ENCODE measurements at places on chromosomes 11 and 22.

GRCh38 chr22:45246060-45246985 lies 5.6 kb upstream of the KIAA0930 start:
- no peak for DNase-seq

DNA sequence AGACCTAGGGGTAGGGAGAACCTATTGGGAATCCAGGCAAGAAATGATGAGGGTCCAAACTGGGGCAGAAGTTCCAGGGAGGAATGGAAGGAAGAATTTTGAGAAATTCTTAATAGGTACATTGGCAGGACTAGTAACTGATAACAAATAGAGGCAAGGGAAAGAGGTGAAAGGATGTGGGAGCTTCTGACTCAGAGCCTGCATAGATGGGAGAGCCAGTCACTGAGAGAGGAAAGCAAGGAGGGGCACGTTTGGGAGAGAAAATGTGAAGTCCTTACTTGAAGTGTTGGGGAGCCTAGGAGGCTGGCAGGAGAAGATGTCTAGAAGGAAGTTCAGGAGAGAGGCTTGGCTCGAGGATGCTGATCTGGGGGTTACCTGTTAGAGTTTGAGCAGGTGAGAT lies 104.6 kb upstream of the NCAM1 start:
- no peak for DNase-seq

- no peak for DNase-seq
Measured at GRCh38 chr22:41471568-41471967, 2.7 kb downstream of the ACO2 start.

DNA sequence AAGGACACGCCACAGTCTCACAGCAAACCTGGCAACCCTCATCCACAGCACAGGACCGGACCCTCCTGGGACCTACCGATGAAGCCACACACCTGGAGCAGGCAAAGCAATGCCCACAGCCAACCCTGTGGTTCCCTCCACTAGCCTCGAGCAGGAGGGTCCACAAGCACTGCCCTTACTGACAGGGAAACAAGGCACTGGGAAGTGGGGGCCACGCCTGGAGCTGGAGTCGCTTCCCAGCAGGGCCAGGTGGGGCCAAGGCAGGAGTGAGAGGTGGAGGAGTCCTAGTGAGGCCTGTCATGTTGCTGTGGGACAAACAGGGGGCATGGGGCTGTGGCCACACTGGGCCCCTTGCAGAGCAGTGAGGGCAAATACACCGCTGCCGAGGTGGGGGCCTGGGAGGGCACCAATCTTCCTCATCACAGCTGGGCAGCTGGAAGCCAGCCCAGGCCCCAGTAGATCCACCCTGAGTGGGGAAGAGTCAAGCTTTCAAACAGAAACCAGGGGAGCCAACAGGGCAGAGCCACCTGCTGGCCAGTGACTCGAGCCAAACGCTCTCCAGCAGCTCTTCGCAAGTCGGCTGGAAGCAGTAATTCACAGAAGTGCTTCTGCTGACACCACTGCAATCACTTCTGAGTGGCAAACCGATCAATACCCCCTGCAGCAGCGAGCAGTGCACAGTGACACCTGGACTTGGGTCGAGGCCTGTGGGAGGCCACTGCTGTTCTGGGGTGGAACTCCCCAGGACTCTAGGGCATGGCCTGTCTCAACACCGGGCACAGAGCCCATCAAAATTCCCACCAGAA lies 13.7 kb downstream of the SULT4A1 start:
- no peak for DNase-seq
